EH (cell line): ENCODE measurements at places on chromosomes 1 and 21.

- no peak for DNase-seq
Measured at GRCh38 chr1:35923791-35924221, 7.1 kb upstream of the AGO3 start.

DNA sequence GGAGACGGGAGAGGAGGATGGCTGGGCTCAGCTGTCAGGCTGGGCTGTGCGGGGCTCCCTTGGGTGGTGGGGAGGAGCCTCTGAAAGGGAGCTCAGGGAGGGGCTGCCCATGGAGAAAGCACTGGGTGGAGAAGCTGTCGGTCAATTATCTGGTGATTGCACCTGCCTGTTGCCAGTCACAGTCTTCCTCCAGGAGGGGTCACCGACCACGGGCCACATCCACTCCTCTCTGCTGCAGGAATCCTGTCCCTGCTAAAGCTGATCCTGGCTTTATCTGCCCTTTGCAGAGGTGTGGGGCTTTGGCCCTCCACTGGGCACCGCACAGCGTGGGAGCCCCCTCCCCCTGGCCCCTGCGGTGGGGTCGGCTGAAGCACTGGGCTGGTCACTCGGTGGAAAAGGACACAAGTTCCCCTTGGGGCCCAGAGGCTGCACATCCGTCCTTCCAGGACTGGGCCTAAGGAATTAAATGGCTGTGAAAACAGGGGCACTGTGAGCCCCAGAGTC lies 21.8 kb upstream of the COL18A1 start:
- no peak for DNase-seq

- no peak for DNase-seq
Measured at GRCh38 chr1:182388392-182389134, 3.0 kb downstream of the GLUL start.

DNA sequence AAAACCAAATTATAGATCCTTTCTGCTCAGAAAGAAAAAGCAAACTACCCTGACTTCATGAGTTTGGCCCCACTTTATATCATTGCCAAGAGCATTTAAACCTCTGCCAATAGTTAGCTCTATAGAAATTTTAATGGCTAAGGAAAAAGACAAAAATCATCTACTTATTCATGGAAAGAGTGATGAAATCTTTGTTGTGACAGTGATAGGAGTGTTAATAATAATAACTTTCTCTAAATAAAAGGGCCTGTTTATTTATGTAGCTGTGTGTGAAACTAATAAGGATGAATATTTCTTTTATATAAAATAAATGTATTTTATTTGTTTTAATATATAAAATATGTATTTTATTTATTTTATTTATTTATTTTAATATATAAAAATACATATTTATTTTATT lies 6.4 kb downstream of the CHODL start:
- no peak for DNase-seq

- peak; percentile 43 for DNase-seq
Measured at GRCh38 chr1:231803353-231803752, 176.8 kb downstream of the DISC1 start.

DNA sequence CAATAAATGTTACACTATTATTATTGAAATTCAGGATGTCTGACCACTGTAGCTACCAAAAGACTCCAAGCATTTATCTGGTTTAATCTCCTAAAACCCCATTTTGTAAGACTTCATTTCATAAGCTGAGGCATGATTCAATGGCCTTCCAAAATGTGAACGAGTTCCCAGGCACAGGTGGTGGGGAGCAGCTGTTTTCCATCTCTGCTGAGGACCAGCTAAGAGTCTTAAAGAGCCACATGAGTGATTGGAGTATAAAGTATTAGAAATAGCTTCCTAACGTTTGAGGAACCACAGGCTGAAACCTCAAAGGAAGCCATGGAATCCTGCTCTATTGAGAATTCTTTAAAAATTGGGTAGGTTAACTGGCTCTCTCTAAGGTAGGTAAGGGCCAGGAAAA lies 44.9 kb downstream of the SEC16B start:
- DNase-seq = no peak

- no peak for DNase-seq
Measured at GRCh38 chr1:244815600-244816099, 19.8 kb upstream of the COX20 start.

DNA sequence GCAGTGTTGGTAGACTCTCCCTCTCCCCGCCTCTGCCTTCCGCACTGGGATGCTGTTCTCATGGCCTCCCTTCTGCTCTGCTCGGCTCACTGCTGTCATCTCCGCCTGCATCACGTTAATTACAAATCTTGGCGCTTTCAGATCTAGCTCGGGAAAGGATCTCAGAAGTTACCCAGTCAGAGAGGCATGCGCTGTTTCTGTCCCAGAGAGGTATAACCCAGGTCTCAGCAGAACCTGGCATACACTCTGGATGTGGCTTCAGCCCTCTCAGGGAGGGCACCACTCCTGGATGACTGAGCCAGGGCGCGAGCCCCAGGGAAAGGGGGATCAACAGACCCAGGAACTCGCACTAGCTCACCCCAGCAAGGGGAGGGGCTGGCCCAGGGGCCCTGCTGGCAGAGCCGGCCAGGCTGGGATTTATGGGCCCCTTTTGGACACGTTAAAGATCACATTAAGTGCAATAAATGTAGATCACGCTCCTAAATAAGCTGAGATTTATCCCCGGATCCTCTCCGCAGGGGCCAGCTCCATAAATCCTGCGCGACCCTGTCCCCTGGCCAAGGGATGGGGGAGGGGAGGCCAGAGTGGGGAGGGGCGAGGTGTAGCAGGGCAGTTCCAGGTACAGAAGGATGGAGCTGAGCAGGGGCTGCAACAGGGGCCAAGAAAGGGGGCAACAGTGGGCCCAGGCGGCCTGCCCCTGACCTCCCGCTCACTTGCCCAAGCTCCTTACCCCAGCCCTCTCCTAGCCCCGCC lies 101.3 kb upstream of the ZBTB40 start:
- DNase-seq = no peak
